Endothelial cell (in vitro differentiated cells): ENCODE measurements at places on chromosomes 3 and 15. TPM values are rescaled to one million over a fixed set of nuclear protein-coding genes. Genes with fewer than 3 reads are reported as not detected.

- no peak overlapping the region for H3K27ac ChIP-seq
- H3K4me3 ChIP-seq: peak overlapping the region; percentile 50
- H3K27me3 ChIP-seq: peaks cover 17% of the 10 kb centered on the region
- H3K36me3 ChIP-seq: peaks cover 58% of the 10 kb centered on the region
- peaks cover 5% of the 10 kb centered on the region for H3K4me1 ChIP-seq
Observed at GRCh38 chr3:197675563-197675860, 61.2 kb downstream of the RUBCN start.

GRCh38 chr15:74418575-74419338 lies 15.0 kb downstream of the SEMA7A start:
- H3K4me1 ChIP-seq: peaks cover 32% of the 10 kb centered on the region
- H3K27ac ChIP-seq: no peak overlapping the region
- H3K36me3 ChIP-seq: peaks cover 25% of the 10 kb centered on the region
- no peak overlapping the region for H3K4me3 ChIP-seq
- no peak for DNase-seq

GRCh38 chr15:90690585-90690984 lies 26.6 kb upstream of the BLM start:
- DNase-seq: no peak
- no peak overlapping the region for H3K27ac ChIP-seq
- peaks cover 14% of the 10 kb centered on the region for H3K4me1 ChIP-seq
- no peak overlapping the region for H3K4me3 ChIP-seq
- peaks cover 1% of the 10 kb centered on the region for H3K27me3 ChIP-seq
- no peaks in the 10 kb centered on the region for H3K36me3 ChIP-seq

DNA sequence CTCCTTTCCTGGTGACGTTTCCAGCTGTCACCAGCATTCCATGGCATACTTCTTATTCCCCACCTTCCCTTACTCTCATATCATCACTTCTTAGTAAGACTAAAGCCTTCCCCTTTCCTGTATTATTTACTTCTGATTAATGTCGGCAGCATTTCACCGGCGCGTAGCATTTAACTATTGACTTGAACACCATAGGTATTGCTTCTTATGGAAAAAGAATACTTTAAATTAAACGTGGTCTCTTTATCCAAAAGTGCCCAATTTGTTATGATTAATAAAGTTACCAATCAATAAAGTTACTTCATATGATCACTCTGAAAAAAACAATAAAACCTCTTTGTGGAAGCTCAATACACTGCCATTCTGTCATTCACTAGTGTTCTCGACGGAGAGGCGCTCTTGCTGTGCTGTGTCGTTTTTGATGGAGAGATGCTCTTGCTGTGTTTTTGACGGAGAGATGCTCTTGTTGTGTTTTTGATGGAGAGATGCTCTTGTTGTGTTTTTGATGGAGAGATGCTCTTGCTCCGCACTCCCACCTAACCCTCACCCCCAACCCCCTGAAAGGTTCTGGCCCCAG lies 165.0 kb downstream of the XXYLT1 start:
- peaks cover 6% of the 10 kb centered on the region for H3K27me3 ChIP-seq
- peak overlapping the region; percentile 21 for H3K27ac ChIP-seq
- peak overlapping the region; percentile 53 for H3K4me3 ChIP-seq
- peaks cover 6% of the 10 kb centered on the region for H3K36me3 ChIP-seq
- peaks cover 33% of the 10 kb centered on the region for H3K4me1 ChIP-seq

GRCh38 chr15:36428102-36428845 lies 151.2 kb upstream of the CDIN1 start:
- H3K36me3 ChIP-seq: no peaks in the 10 kb centered on the region
- DNase-seq: no peak
- peaks cover 2% of the 10 kb centered on the region for H3K27me3 ChIP-seq
- no peaks in the 10 kb centered on the region for H3K4me1 ChIP-seq
- H3K27ac ChIP-seq: no peak overlapping the region

STRIT1 gene
- not detected for total RNA-seq

DNA sequence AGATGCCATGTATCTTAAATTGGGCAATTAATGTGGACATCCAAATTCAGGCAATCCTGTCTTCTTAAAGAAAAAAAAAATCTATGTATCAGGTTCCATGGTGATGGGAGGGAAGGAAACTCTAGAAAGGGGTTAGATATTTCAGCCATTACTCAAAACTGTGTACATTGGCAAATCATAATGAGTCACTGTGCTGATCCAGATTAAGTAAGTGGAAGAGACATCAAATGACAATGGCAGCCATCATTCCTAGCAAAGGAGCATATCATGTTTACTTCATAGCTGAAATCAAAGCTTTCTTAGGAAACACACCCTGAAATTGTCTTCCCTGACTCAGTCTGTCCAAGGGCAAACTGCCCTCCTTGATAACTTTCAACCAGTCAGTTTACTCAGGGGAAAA lies 713.3 kb upstream of the GBE1 start:
- H3K4me1 ChIP-seq: no peaks in the 10 kb centered on the region
- no peak overlapping the region for H3K27ac ChIP-seq
- no peaks in the 10 kb centered on the region for H3K27me3 ChIP-seq
- H3K4me3 ChIP-seq: no peak overlapping the region
- no peaks in the 10 kb centered on the region for H3K36me3 ChIP-seq

CYP1A2 gene
- total RNA-seq: not detected

TF gene
- total RNA-seq: 3.9 TPM

DNA sequence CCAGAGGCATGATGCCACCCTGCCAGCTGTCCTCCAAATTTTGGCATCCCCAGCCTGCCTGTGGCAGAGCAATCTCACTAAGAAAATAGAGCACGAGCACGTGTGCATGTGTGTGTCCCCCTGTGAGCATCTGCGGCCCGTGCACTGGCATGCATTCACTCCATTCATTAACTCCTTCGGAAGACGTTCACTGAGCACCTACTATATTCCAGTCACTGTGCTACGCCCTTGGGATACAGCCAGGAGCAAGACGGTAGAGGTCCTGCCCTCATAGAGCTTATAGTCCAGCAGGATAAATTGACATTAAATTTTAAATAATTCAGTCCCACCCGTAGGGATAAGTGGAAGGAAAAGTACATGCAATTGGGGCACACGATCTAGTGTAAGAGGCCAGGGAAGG lies 40.0 kb upstream of the HES1 start:
- H3K27ac ChIP-seq: no peak overlapping the region
- no peak overlapping the region for H3K4me3 ChIP-seq
- H3K4me1 ChIP-seq: peaks cover 25% of the 10 kb centered on the region
- H3K36me3 ChIP-seq: peaks cover 4% of the 10 kb centered on the region
- no peak for DNase-seq

GRCh38 chr3:12483410-12483809 lies 870 bp upstream of the TSEN2 start:
- H3K4me1 ChIP-seq: peaks cover 14% of the 10 kb centered on the region
- no peak overlapping the region for H3K27ac ChIP-seq
- peak overlapping the region; percentile 97 for H3K4me3 ChIP-seq
- DNase-seq: no peak
- peaks cover 3% of the 10 kb centered on the region for H3K27me3 ChIP-seq
